ENCODE measurements at places on chromosomes 12 and 14. TPM values are rescaled to one million over a fixed set of nuclear protein-coding genes. Genes with fewer than 3 reads are reported as not detected.

The RALGAPA1 gene
- 29.3 TPM for total RNA-seq

The DDX51 gene
- 38.1 TPM for total RNA-seq

The ZNF664 gene
- 124 TPM for total RNA-seq

The RD3L gene
- total RNA-seq = not detected

The FOXG1 gene
- total RNA-seq = not detected

The RND1 gene
- total RNA-seq = 2.0 TPM

The NKX2-1 gene
- total RNA-seq = 0.84 TPM

DNA sequence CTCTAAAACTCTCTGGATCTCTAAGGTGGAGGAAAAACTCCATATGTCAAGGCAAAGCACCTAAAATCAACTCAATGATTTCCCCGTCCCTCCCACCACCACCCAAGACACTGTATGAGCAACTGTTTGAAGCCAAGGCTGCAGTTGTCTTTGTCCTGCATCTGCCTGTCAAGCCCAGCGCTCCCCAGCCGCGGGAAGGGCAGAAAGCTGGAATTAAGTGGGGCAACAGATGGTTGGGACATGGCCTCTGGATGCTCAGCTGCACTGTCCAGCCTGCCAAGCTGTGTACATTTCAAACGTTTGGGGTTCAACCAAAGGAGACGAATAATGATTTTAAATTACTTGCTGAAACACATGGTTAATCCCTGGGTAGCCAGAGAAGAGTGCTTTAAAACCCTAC is 42.2 kb upstream of the PTGR2 start:
- H3K27me3 ChIP-seq = no peaks in the 10 kb centered on the region
- no peak for DNase-seq
- no peaks in the 10 kb centered on the region for H3K36me3 ChIP-seq
- H3K4me3 ChIP-seq = no peak overlapping the region

- no peak for DNase-seq
- no peak overlapping the region for H3K4me3 ChIP-seq
- H3K27ac ChIP-seq = no peak overlapping the region
- H3K4me1 ChIP-seq = no peaks in the 10 kb centered on the region
These were observed 7.5 kb upstream of the TRHDE start for GRCh38 chr12:72264548-72265175.

- H3K4me1 ChIP-seq = no peaks in the 10 kb centered on the region
- H3K27ac ChIP-seq = no peak overlapping the region
- DNase-seq = no peak
These were observed 301.4 kb downstream of the BMP4 start for GRCh38 chr14:53655080-53655785.

- no peak overlapping the region for H3K27ac ChIP-seq
- no peak overlapping the region for H3K4me3 ChIP-seq
- peaks cover 12% of the 10 kb centered on the region for H3K4me1 ChIP-seq
- no peaks in the 10 kb centered on the region for H3K27me3 ChIP-seq
- H3K36me3 ChIP-seq = peaks cover 17% of the 10 kb centered on the region
- DNase-seq = no peak
These were observed 7.1 kb downstream of the ERG28 start for GRCh38 chr14:75653563-75653962.

DNA sequence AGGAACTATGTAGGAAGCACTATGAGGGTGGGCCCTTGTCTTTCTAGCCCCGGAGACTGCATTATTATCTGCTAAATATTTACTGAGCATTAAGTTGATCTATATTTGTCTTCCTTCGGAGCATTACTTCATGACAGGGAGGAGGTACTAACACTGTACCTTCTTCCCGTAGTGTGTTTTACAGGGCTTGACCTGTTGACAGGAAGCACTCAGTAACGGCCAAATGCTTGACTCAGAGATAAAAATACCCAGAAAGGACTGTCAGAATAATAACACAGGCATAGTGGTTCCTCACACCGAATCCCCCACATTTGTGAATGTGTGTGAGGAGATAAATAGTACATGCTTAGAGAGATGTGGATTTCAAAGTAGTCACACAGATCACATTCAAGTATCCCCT is 466.6 kb downstream of the EGLN3 start:
- H3K4me3 ChIP-seq = no peak overlapping the region
- no peaks in the 10 kb centered on the region for H3K4me1 ChIP-seq
- H3K27me3 ChIP-seq = no peaks in the 10 kb centered on the region
- DNase-seq = no peak

GRCh38 chr12:108594-108993 is 42.0 kb downstream of the IQSEC3 start:
- no peaks in the 10 kb centered on the region for H3K36me3 ChIP-seq
- peaks cover 12% of the 10 kb centered on the region for H3K4me1 ChIP-seq
- H3K27me3 ChIP-seq = no peaks in the 10 kb centered on the region
- DNase-seq = no peak
- no peak overlapping the region for H3K27ac ChIP-seq
- no peak overlapping the region for H3K4me3 ChIP-seq

GRCh38 chr14:104926619-104927431 is 2.1 kb downstream of the PLD4 start:
- H3K36me3 ChIP-seq = no peaks in the 10 kb centered on the region
- H3K27me3 ChIP-seq = no peaks in the 10 kb centered on the region
- H3K4me3 ChIP-seq = no peak overlapping the region
- no peaks in the 10 kb centered on the region for H3K4me1 ChIP-seq

- H3K4me1 ChIP-seq = no peaks in the 10 kb centered on the region
- no peaks in the 10 kb centered on the region for H3K27me3 ChIP-seq
- no peak for DNase-seq
These were observed 423.4 kb downstream of the NOVA1 start for GRCh38 chr14:26174395-26174794.

GRCh38 chr14:54550514-54550913 is 16.4 kb upstream of the SAMD4A start:
- H3K27ac ChIP-seq = no peak overlapping the region
- no peaks in the 10 kb centered on the region for H3K27me3 ChIP-seq
- H3K4me3 ChIP-seq = no peak overlapping the region
- H3K36me3 ChIP-seq = no peaks in the 10 kb centered on the region
- no peaks in the 10 kb centered on the region for H3K4me1 ChIP-seq

GRCh38 chr12:52063981-52064649 is 5.7 kb upstream of the ATG101 start:
- peaks cover 24% of the 10 kb centered on the region for H3K4me1 ChIP-seq
- H3K4me3 ChIP-seq = no peak overlapping the region
- H3K36me3 ChIP-seq = no peaks in the 10 kb centered on the region
- H3K27ac ChIP-seq = no peak overlapping the region
- no peak for DNase-seq
- no peaks in the 10 kb centered on the region for H3K27me3 ChIP-seq

GRCh38 chr14:34691206-34691605 is 23.2 kb downstream of the CFL2 start:
- no peak for DNase-seq
- no peak overlapping the region for H3K27ac ChIP-seq
- H3K36me3 ChIP-seq = no peaks in the 10 kb centered on the region
- H3K27me3 ChIP-seq = no peaks in the 10 kb centered on the region
- H3K4me1 ChIP-seq = peaks cover 13% of the 10 kb centered on the region
- no peak overlapping the region for H3K4me3 ChIP-seq

DNA sequence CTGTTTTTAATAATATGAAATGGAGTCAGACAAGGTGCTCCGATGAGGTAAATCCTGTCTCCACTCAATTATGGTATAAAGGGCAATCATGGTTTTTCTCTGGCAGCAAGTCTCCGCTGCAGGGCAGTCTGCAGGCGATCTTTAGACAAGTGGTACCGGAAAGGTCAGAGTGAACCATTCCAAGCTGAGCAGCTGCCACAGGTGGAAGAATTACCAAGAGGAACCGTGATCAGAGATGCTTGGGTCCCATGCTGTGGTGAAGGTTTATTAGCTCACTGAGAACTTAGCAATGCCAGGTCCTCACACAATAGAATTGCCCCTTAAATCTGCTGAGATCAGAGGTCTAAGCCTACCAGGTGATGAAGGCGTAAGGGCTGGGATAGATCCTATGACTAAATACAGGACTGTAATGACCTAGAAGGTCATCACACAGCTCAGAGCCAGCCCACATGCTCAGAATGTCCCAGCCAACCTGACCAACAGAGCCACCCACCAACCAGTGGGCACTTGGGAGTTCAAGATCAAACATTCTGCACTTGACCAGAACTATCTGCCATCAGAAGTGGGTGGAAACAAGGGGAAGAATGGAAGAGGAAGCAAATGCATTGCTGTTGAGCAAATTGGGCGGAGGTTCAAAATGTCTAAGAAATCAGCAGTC is 175.2 kb upstream of the BCL2L14 start:
- no peak for DNase-seq
- no peaks in the 10 kb centered on the region for H3K4me1 ChIP-seq
- H3K27me3 ChIP-seq = no peaks in the 10 kb centered on the region
- no peaks in the 10 kb centered on the region for H3K36me3 ChIP-seq
- no peak overlapping the region for H3K4me3 ChIP-seq
- H3K27ac ChIP-seq = no peak overlapping the region

GRCh38 chr14:103516426-103517173 is 6.0 kb downstream of the CKB start:
- no peaks in the 10 kb centered on the region for H3K36me3 ChIP-seq
- H3K27ac ChIP-seq = no peak overlapping the region
- DNase-seq = no peak
- no peaks in the 10 kb centered on the region for H3K27me3 ChIP-seq
- H3K4me3 ChIP-seq = no peak overlapping the region

GRCh38 chr12:47210776-47211175 is 131.0 kb upstream of the AMIGO2 start:
- no peaks in the 10 kb centered on the region for H3K27me3 ChIP-seq
- H3K4me3 ChIP-seq = no peak overlapping the region
- H3K4me1 ChIP-seq = no peaks in the 10 kb centered on the region
- H3K36me3 ChIP-seq = no peaks in the 10 kb centered on the region

GRCh38 chr12:25436206-25437030 is 116.7 kb downstream of the LMNTD1 start:
- H3K4me1 ChIP-seq = peaks cover 26% of the 10 kb centered on the region
- DNase-seq = peak; percentile 70
- no peaks in the 10 kb centered on the region for H3K27me3 ChIP-seq
- peak overlapping the region; percentile 39 for H3K4me3 ChIP-seq

- no peak within 1 kb of the TSS for H3K4me3 ChIP-seq
- H3K27me3 ChIP-seq = peaks cover 13% of the 10 kb centered on the region
- no peaks in the 10 kb centered on the region for H3K4me1 ChIP-seq
- no peak within 1 kb of the TSS for H3K27ac ChIP-seq
These were observed at the start of gene RIMKLB for GRCh38 chr12:8697476-8698131. Gene RIMKLB, plus strand, starts transcription at chr12:8697991. Its CDS starts 15,876 bp downstream, at chr12:8713867.

GRCh38 chr12:110543252-110543959 is 39.7 kb downstream of the PPTC7 start:
- peaks cover 9% of the 10 kb centered on the region for H3K36me3 ChIP-seq
- no peak for DNase-seq
- no peak overlapping the region for H3K27ac ChIP-seq
- H3K27me3 ChIP-seq = no peaks in the 10 kb centered on the region
- H3K4me1 ChIP-seq = peaks cover 6% of the 10 kb centered on the region
- no peak overlapping the region for H3K4me3 ChIP-seq

- peak overlapping the region; percentile 61 for H3K4me3 ChIP-seq
- no peaks in the 10 kb centered on the region for H3K27me3 ChIP-seq
These were observed 475 bp upstream of the PCNX1 start for GRCh38 chr14:70906793-70907175.

DNA sequence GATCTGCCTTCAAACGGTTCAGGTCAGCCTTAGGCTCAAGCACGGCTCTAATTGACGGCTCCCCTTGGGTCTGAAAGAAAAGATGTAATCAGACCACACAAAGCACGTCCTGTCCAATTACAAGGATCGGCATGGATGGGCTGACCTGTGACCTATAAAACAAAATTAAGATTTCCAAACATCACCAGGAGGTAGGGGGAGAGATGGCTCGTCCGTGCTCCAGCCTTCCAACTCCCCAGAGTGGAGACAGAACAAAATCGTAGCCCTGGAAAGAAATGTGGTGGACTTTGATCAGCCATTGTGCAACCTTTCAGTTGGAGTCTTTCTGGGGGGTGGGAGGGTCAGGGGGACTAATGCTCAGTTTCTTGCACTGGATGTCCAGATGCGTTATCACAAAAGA is 226.6 kb upstream of the DIO3 start:
- H3K27me3 ChIP-seq = peaks cover 7% of the 10 kb centered on the region
- no peak for DNase-seq
- no peaks in the 10 kb centered on the region for H3K36me3 ChIP-seq

GRCh38 chr12:119393677-119394076 is 59.1 kb downstream of the CCDC60 start:
- DNase-seq = no peak
- H3K36me3 ChIP-seq = no peaks in the 10 kb centered on the region
- peaks cover 25% of the 10 kb centered on the region for H3K27me3 ChIP-seq

DNA sequence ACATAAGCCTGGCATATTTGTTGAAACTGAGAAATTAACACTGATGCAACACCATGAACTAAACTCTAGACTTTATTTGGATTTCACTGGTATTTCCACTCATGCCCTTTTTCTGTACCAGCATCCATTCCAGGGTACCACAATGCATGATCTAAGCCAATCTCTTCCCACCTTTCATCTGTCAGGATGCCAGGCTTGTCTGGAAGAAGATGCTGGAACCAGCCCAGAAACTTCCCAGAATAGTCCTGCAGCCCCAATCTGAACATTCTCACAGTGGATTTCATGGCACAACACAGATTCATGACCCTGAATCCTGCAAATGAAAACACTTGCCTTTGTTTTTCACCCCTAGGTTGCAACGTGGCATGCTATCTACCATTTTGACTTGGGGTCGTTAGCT is 189.3 kb upstream of the LHX5 start:
- DNase-seq = no peak
- H3K27ac ChIP-seq = no peak overlapping the region
- H3K4me3 ChIP-seq = no peak overlapping the region
- H3K4me1 ChIP-seq = no peaks in the 10 kb centered on the region

DNA sequence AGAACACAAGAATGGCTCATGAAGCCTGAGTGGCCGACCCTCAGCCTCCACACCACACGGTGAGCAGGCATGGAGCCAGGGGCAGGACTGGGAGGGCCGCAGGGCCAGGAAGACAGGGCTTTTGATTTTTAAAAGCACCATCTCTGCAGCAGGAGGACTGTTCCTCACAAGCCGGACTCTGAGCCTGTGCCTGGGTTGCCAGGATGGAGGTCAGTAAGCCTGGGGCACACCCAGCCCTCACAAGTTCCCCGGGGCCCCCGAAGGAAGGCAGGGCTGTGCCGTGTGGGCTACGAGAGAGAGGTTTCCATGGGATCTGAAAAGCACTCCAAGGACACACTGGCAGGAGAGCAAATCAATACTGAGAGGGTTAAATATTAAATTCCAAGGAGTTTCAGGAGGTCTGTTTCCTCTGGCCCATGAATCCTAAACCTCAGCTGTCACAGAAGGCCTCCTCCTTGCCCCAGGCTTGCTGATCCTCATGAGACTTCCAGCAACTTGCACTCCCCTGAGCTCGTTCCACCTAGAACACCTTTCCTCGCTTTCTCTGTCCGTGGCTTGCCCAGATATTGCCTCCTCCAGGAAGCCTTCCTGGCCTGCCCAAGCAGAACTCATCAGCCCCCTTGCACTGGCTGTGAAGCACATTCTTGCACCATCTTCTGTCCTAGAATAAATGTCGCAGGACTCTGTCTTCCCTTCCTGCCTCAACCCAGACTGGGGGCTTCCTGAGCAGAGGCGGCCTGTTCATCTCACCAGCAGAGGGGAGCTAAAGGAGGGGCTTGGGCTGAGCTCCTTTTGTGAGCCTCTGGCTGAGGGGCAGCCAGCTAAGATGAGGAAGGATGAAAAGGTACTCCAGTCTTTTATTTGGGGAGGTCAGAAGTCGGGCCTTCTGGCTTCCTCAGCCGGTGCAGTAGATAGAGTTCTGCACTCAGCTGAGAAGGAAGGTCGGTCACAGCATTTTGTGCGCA is 64.6 kb downstream of the CCDC88C start:
- no peaks in the 10 kb centered on the region for H3K36me3 ChIP-seq
- no peak overlapping the region for H3K27ac ChIP-seq
- H3K4me3 ChIP-seq = no peak overlapping the region

- no peak overlapping the region for H3K4me3 ChIP-seq
- H3K27ac ChIP-seq = no peak overlapping the region
- no peak for DNase-seq
- no peaks in the 10 kb centered on the region for H3K36me3 ChIP-seq
- no peaks in the 10 kb centered on the region for H3K27me3 ChIP-seq
These were observed 109.8 kb upstream of the GPHB5 start for GRCh38 chr14:63428486-63428885.

All from HCT116 (cell line).